ENCODE measurements at places on chromosomes 3 and 15. TPM values are rescaled to one million over a fixed set of nuclear protein-coding genes. Genes with fewer than 3 reads are reported as not detected.
A peak's percentile ranks its signal among the peaks of the same experiment; 100 is the strongest.

- DNase-seq = peak; percentile 86
- no peak overlapping the region for H3K4me3 ChIP-seq
- H3K36me3 ChIP-seq = no peaks in the 10 kb centered on the region
These were observed 162.4 kb upstream of the CFAP20DC start for GRCh38 chr3:59212128-59212779.

- H3K27ac ChIP-seq = no peak overlapping the region
- H3K4me1 ChIP-seq = no peaks in the 10 kb centered on the region
- H3K36me3 ChIP-seq = no peaks in the 10 kb centered on the region
- H3K27me3 ChIP-seq = no peaks in the 10 kb centered on the region
- no peak overlapping the region for H3K4me3 ChIP-seq
These were observed 35.9 kb downstream of the SAXO2 start for GRCh38 chr15:82298520-82298919.

DNA sequence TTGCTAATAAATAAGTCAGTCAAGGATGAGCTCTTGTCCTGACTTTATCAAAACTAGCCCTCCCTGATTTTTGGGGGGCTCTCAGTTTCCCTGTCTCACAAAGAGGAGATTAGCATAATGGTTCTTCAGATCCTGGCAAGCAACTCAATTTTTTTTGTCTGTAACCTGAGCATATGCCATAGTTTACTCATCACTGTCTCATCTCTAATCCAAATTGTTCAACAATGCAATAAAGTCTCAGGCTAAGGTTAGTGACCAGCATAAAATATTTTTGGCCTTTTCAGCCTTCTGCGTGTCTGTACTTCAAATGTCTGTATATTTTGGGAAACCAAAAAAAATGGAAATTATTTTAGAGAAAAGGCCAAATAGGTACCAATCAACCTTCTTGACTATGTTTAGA is 465.6 kb upstream of the TPRG1 start:
- peak overlapping the region; percentile 22 for H3K27ac ChIP-seq
- H3K4me3 ChIP-seq = no peak overlapping the region
- no peaks in the 10 kb centered on the region for H3K36me3 ChIP-seq
- DNase-seq = peak; percentile 67
- H3K4me1 ChIP-seq = peaks cover 35% of the 10 kb centered on the region

Gene CFAP91
- total RNA-seq = 0.17 TPM

- H3K27ac ChIP-seq = no peak overlapping the region
- no peaks in the 10 kb centered on the region for H3K4me1 ChIP-seq
- no peak overlapping the region for H3K4me3 ChIP-seq
- no peaks in the 10 kb centered on the region for H3K27me3 ChIP-seq
- DNase-seq = no peak
These were observed 84.2 kb upstream of the IL12A start for GRCh38 chr3:159904455-159904854.

DNA sequence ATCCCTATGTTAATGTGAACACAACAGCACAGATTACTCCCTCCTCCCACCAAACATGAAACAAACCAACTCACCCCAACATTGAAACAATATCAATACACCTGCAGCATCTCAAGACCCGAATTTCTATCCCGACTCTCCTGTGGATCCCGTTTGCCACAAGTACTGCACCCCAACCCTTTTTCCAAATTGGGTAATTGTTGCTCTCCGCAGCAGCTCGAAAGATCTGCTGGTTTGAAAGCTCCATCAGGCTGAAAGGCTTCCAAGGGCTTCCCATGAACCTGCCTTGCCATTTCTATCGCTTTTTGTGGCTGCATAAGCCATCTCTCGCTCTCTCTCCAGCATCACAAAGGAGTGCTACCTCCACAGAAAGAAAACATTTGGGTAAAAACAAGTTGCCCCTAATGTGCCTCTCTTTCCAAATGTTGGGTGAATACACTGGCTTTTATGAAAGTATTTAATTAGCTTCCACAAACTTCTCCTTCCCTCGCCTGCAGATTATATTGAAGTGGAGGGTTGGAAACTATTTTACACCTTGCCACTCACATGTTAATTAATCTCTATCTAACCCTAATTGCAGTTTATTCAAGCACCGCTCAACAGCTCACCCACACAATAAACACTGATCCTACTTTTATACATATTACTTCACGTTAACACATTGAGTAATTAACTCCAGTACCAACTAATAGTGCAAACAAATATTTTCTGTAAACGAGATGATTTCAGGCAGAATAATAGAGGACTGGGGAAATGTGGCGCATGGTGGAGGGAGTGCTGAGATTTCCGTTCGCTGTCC is 2.5 kb upstream of the FEZF2 start:
- no peak for DNase-seq
- H3K4me1 ChIP-seq = no peaks in the 10 kb centered on the region
- no peak overlapping the region for H3K27ac ChIP-seq
- no peak overlapping the region for H3K4me3 ChIP-seq
- no peaks in the 10 kb centered on the region for H3K36me3 ChIP-seq
- peaks cover 56% of the 10 kb centered on the region for H3K27me3 ChIP-seq

Gene VWA5B2
- 1.4 TPM for total RNA-seq

Gene TMC3
- total RNA-seq = not detected

Gene SH2D7
- total RNA-seq = not detected

GRCh38 chr15:78772738-78773137 is 38.5 kb downstream of the ADAMTS7 start:
- no peaks in the 10 kb centered on the region for H3K4me1 ChIP-seq
- H3K36me3 ChIP-seq = no peaks in the 10 kb centered on the region
- no peak overlapping the region for H3K4me3 ChIP-seq
- no peaks in the 10 kb centered on the region for H3K27me3 ChIP-seq
- DNase-seq = no peak

GRCh38 chr3:137906985-137907649 is 102.8 kb upstream of the CLDN18 start:
- H3K27ac ChIP-seq = no peak overlapping the region
- H3K4me3 ChIP-seq = no peak overlapping the region
- DNase-seq = no peak
- H3K4me1 ChIP-seq = no peaks in the 10 kb centered on the region

Gene GHRL
- not detected for total RNA-seq
